ENCODE measurements at places on chromosomes 16 and 17.

GRCh38 chr17:73969956-73970355 lies 233.5 kb upstream of the RPL38 start:
- no peak for DNase-seq

GRCh38 chr17:27572665-27573064 lies 58.3 kb upstream of the LGALS9 start:
- DNase-seq, result no peak

GRCh38 chr17:607361-608147 lies 107.1 kb downstream of the VPS53 start:
- DNase-seq, result no peak

DNA sequence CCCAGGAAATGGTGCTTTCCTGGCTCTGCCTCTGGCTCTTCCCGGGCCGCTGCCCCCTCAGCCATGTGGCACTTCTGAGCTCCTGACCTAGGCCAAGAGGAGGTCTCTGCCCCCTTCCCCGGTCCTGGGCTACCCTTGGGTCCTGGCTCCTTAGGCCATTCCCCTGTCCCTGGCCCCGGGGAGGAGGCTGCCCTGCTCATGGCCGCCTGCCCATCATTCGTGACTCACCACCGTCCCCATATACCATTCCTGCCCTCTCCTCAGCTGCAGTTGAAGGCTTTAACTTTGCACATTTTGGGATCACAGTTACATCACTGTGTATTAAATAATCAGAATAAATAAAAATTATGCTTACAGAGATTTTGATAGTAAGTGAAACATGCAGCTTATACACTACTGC lies 69.0 kb downstream of the GRIN2A start:
- DNase-seq, result no peak

GRCh38 chr17:27601069-27601974 lies 29.7 kb upstream of the LGALS9 start:
- peak; percentile 78 for DNase-seq

DNA sequence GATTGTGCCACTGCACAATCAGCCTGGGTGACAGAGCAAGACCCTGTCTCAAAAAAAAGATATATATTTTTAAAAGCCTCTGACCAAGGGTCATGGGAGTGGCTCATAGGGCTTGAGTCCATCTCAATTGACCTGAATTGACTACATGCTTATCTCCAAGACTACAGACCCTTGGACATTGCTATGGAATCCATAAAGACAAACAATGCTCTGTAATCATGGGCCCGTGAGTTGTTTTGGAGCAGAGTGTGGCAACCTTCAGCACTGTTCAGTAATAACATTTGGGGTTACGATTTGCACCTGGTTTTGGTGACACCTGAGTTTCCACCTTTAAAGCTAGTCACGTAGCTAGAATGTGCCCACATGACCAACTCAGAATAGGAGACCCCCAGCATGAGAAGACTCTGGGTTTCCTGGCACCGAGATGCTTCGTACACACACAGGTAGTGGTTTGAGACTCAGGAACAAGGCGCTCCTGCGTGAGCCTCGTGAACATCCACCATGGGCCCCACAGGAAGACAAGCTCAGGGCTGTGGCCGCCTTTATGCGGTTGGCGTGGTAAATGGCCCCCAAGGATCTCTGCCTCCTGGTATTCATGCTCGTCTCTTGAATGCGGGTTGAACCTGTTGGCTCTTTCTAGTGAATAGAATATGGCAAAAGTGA lies 66.6 kb upstream of the RPH3AL start:
- peak; percentile 88 for DNase-seq

- DNase-seq, result no peak
Observed at GRCh38 chr17:37025238-37025637, 76.5 kb downstream of the AATF start.

- no peak for DNase-seq
Observed at GRCh38 chr16:76441876-76442275, 164.7 kb downstream of the CNTNAP4 start.

GRCh38 chr17:18039535-18040260 lies 490 bp downstream of the GID4 start:
- DNase-seq, result no peak

DNA sequence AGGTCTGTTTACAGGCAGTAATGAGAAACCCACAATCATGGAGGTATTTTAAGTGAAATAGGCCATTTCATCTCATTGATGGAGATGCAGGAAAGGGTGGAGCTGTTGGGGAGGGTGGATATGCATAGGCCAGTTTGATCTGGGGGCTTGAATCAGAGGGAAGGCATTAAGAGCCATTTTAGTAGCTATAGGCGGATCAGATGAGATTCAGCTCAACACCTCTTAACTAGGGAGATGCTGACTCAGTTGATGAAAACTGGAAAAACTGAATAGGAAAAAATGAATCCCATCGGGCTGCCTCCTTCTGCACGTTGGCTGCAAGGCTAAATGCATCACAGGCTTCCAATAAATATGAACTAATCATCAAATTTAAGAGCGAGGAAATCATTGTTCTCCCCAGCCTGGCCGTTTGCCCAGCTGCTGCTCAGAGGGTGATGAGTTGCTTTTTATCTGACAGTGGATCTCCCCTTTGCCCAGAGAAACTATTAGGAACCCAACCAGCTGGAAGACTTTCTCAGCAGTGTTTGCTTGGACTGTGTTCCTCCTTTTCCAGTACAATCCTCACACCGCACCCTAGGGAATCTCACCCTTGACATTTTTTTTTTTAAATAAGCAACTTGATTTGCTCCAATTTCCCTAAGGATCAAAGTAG lies 149.6 kb downstream of the SOX9 start:
- no peak for DNase-seq

- DNase-seq, result no peak
Observed at GRCh38 chr17:80195671-80196529, 24.2 kb downstream of the SGSH start.

DNA sequence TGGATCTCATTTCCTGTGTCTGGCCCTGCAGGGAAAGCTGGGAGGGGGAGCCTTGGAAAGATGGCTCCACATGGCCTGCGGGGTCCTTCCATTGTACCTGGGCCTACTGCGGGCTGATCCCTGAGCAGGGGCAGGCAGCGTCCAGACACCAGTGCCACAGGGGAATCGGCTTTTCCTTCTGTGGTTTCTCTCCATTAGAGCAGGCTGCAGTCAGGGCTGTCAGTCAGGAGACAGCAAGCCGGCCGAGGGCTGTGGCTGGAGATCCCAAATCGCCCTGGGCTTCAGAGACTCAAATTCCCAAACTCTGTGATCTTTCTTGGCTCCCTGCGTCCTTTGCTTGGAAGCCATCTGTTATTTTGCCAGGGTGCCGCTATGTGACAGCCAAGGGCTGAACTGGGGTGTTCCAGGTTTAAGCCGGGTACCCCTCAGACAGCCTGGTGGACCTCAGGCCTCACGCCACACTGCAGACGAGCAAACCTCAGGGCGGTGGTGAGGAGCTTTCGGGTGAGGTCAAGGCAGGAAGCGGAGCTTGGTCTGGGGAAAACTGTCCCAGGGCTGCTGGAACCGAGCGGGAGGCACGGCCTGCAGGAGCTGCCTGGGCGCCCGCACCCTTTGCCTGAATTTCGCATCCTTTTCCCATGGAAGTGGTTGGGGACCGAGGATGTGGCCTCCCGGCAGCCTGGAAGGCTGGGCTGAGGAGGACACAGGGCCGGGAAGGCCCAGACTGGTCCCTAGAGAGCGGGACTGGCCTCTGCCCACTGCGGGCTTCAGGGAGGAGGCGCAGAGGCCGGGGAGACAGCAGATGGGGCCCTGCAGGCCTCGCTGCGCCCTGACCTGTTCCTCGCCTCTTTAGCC lies 1.5 kb upstream of the CPNE7 start:
- no peak for DNase-seq

DNA sequence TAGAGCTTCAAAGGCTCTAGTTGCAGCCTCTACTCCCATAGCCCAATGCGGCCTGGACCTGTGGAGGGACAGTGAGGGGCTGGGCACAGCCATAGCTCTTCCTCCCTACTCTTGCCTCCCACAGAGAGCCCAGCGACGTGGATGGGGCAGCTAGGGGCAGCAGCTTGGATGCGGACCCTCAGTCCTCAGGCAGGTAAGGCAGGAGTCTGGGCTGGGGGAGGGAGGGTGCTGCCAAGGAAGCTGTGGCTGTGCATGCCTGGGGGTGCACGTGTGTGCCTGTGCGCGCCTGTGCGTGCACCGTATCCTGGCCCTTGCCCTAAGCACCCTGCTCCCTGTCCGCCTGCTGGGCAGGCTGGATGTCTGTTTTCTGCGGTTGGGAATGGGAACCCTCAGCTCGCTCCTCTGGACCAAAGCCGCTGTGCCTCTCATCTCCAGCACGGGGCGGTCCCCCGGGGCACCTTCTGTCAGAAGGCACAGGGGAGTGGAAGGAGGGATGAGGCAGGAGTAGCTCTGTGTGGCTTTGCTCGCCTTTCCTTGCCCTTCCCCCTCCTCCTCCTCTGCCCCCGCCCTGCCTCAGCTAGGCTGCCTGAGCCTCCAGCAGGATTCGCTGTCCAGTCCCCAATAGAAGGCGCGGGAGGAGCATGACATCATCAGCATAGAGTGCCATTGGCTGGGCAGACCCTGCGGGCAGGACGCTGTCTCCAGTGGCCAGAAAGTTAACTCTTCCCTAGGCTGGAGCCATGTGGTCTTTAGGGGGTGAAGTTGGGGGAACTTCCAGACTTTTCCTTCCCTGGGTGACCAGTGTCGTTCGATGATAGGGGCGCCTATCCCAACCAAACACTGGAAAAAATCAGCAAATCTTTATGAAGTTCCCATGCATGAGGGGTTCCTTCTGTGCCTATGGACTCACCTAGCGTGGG lies 797 bp downstream of the PRCD start:
- peak; percentile 59 for DNase-seq

GRCh38 chr16:59591480-59591879 lies 857.4 kb upstream of the GOT2 start:
- DNase-seq, result no peak

GRCh38 chr16:4677390-4677789 lies 16.0 kb upstream of the NUDT16L1 start:
- DNase-seq, result no peak

- no peak for DNase-seq
Observed at GRCh38 chr17:57275071-57275764, 18.9 kb downstream of the MSI2 start.

- no peak for DNase-seq
Observed at GRCh38 chr16:86452451-86452850, 57.9 kb upstream of the FOXF1 start.

DNA sequence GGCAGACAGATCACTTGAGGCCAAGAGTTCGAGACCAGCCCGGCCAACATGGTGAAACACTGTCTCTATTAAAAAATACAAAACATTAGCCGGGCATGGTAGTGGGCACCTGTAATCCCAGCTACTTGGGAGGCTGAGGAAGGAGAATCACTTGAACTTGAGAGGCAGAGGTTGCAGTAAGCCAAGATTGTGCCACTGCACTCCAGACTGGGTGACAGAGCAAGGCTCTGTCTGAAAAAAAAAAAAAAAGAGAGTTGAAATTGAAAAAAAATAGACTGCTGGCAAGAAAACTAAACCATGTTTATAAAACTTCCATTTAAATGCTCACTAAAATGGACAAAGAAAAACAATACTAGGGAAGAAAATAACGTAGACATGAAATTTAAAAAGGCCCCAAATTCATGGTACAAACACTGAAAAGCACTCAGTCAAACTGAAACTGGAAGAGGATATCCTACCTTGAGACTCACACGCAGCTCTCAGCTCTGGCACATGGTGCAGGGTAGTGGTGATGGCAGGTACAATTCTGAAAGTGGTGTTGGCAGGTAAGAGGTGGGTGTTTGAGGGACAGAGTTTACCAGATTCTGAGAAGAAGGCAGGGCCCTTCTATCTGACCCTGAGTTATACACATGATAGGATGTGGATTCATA lies 19.3 kb downstream of the CNTROB start:
- DNase-seq, result no peak

GRCh38 chr16:440627-441026 lies 15.2 kb downstream of the RAB11FIP3 start:
- DNase-seq, result no peak

DNA sequence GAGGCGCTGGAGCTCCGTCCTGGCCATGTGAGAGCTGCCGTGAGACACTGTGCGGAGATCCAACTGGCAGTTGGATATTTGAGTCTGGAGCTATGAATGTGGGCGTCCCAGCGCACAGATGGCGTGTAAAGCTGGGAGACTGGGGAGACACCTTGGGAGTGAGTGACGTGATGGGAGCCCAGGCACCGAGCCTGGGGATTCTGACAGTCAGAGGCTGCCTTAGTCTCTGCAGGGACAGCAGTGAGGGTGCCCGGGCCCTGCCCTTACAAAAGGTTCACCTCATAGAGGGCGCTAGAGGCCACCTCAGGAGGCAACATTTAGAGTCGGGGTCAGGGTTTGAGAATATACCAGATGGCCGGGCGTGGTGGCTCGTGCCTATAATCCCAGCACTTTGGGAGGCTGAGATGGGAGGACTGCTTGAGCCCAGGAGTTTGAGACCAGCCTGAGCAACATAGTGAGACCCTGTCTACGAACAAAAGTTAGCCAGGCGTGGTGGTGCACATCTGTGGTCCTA lies 194.1 kb upstream of the GSE1 start:
- no peak for DNase-seq

DNA sequence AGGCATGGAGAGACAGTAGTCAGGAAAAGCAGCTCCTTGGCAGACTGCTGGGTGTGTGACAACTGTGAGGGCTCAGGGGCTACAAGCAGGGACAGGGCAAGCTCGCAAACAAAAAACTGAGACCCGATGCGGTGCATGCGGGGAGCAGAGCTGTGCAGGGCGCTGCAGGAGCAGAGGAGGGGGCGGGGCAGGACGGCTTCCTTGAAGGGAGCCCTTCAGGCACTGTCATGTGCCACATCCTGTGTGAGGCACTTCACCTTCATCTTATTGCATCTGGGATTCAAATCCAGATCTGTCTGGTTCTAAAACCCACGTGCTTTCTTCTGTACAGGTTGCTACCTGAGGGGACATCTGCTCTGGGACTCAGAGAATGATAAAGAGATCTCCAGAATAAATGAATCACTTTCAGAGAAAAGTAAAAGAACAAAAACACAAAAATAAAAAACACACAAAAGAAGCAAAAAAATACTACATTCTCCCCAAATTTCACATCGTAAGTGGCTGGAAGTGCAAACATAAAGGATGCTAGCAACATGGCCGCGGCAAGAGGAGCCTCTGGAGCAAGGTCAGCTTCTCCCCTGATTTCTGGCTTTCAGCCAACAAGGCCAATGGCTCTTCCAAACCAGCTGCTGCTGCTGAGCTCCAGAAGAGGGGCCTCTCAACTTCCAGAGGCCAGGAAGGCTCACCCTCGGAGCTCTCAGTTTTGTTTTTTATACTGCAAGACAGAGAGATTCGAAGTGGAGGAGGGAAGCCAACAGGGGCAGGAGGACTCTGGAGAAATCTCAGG lies 14.2 kb downstream of the LYRM9 start:
- peak; percentile 84 for DNase-seq

DNA sequence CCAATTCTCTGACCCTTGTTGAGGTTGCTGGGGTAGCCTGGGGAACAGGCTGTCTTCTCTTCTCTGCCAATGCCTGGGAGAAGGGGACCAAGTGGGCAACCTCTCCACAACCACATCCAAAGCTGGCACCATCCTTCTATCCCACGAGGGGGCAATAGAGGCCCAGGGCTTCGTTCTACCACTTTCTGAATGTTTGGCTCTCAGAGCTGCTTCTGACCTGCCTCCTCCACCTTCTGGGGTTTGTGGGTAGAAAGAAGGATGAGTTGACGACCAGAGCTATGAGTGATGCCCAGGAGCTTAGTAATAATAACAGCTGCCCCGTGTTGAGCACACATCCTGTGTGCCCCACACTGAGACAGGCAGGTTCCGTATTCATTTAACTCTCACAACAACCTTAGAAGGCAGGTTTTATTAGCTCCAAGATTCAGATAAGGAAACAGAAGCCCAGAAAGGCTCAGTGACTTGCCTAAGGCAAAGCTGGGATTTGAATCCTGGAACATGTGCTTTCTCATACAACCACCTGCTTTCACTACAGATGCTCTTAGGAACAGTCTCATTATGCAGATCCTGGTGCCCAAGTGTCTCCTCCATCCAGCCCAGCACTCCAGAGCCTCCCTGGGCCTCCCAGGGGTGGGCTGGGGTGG lies 11.1 kb downstream of the TSPOAP1 start:
- DNase-seq, result peak; percentile 54
